ENCODE measurements at places on chromosomes 3 and 15.

DNA sequence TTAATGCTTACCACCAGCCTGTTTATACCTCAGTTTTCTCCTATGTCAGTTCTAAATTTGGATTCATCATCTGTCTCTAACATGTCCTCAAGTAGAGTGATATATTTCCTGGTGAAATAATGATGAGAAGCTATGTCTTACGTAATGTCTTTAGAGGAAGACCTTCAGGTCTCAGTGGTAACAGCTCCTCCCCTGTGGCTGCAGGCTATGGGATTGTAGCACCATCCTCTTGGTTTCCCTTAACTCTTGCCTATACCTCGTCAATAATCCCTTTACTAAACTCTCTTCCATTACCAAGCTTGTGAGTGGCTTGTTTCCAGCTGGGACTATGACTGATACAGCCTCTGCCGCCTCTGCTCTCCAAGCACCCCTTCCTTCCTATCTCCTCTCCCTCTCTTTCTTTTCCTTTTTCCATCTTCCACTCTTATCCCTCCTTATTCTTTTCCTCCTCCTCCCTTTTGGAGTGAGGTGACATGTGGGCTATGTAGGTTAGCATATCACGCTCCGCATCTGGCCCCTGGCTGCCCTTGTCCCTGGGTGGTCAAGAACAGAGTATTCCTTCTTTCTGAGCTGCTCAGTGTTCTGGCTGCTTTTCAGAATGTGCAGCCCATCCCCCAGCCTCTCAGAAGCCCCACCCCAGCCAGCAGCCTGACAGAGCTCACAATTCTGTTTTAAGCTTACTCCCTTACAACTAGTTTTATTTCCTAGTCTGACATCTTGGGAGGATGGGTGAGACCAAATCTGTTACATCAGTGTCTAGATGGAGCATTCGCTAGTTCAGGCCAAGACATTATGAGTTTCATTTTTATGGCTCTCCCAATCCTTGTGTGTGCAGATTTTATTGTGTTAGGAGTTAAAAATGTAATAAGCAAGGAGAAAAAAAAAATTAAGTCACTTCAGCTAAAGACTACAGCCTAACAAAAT is 75.0 kb upstream of the RNU6-1 start:
- DNase-seq, result peak; percentile 75

DNA sequence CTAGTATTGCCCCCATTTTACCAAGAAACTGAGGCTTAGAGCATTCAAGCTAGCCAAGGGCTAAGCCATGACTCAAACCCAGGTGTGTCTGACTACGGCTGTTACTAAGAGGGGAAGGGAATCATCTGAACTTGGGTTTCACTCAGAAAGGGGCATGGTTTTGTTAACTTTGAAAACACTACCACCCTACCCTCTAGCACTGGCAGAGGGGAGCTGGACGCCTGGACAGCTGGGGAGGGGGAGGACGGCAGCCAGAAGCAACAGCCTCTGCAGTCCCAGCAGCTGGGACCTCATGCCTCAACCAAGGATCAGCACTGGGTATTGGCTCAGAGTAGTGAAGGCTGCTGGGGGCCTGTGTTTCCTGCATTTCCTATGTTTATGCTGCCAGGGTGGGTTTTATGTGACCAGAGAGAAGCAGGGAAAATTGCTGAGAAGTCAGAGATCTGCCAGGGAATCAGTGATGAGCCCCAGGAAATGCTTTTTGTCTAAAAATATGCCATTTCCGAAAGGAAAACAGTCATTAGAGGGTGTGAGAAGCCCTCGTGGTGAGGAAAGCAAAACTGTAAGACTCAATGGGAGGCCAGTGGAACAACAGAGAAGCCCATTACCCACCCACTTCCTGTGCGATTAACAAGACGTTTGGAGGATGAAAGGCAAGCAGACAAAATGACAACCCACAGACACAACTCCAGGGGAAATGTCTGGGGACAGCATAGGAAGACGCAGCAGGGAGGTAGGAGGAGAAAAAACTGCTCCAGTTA is 41.2 kb downstream of the LIPC start:
- no peak for DNase-seq

GRCh38 chr3:46484388-46484787 is 13.4 kb upstream of the RTP3 start:
- no peak for DNase-seq

DNA sequence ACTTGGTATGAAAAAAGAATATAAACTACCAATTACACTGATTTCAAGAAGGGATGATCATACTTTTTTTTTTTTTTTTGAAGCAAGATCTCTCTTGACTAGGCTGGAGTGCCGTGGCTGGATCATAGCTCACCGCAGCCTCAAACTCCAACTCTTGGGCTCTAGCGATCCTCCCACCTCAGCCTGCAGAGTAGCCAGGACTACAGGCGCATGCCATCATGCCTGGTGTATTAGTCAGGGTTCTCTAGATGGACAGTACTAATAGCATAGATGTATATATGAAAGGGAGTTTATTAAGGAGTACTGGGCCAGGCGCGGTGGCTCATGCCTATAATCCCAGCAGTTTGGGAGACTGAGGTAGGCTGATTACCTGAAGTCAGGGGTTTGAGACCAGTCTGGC is 11.5 kb upstream of the SEC11A start:
- peak; percentile 27 for DNase-seq

- no peak for DNase-seq
Measured at GRCh38 chr3:155365178-155365783, 71.8 kb upstream of the STRIT1 start.

GRCh38 chr3:108180194-108180593 is 42.0 kb downstream of the IFT57 start:
- DNase-seq, result peak; percentile 77

DNA sequence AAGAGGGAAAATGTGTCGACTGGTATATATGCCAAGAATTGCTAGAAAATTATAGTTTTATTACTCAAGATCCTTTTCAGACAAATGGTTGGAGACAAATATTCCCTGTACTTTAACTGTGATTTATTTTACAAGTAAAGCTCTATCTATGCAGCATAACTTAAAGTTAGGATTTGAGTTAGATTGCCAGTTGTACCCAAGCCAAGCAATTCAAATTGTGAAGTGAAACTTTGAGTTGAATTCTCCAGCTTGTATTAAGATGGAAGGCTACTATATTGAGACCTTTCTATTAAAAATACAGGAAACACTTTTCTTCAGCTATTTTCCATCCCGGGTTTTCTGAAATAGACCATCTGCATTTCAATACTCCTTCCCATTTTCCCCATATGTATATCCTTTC is 333.1 kb upstream of the RBMS3 start:
- no peak for DNase-seq

DNA sequence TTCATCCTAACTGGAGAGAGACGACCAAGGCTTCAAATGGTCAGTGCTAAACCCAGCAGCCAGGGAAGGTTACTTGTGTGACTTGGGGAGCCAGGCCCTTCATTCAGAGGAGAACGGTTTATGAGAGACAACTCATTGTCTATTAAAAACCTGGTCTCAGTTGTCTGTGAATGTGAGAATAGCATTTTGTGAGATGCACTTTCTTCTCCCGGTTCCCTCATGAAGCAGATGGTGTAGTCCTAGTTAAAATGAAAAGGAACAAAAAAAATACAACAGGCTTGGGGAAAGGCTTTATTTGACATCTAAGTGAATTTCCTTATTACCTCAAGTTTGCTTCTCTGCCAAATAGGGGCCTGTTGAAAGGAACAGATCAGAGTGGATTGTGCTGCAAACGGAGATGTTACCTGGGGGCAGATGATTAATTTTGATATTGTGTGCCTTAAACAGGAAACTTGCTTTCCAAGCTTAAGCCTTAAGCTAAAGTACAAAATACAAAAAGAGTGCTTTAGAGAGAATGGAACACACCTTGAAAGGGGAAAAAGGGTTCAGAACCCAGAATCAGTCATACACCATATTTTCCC is 202.7 kb upstream of the BHLHE40 start:
- DNase-seq, result no peak

DNA sequence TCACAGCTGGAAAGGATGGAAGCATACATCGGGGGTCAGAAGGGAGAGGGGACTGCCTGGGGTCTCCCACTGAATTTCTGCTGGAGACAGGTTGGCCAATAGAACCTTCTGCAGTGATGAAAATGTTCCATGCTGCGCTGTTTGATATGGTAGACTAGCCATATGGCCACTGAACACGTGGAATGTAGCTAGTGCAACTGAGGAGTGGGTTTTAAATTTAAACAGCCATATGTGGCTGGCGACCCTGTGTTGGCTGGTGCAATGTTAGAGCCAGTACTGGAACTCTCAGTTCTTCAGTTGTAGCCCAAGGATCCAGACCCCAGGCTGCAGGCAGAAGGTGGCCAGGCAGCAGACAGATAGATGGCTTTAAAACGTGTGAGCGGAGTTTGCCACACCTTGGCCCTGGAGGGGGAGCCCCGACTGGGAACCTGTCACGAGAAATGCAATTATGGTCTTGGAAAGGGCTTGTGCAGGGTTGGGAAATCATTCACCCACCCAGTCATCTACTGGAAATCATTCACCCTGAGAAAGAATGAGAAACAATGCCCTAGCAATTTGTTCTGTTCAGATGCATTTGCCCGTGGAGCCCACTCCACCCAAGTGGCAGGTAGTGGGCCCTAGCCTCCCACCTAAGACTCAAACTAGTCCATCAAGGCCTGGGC is 127.6 kb downstream of the FBLN2 start:
- no peak for DNase-seq

GRCh38 chr3:63343674-63344073 is 65.6 kb downstream of the SYNPR start:
- peak; percentile 100 for DNase-seq
